Hematopoietic multipotent progenitor cell treated with erythropoietin and hydrocortisone succinate and interleukin-3 and kit ligand, for 15 days (in vitro differentiated cells): ENCODE measurements at places on chromosomes 3 and 15.
A peak's percentile ranks its signal among the peaks of the same experiment; 100 is the strongest.

- DNase-seq = no peak
Observed at GRCh38 chr15:71572452-71573053, 237.8 kb upstream of the NR2E3 start.

GRCh38 chr3:188940573-188940932 lies 231.2 kb upstream of the TPRG1 start:
- no peak for DNase-seq

GRCh38 chr3:10653866-10654611 lies 148.7 kb upstream of the ATP2B2 start:
- no peak for DNase-seq

DNA sequence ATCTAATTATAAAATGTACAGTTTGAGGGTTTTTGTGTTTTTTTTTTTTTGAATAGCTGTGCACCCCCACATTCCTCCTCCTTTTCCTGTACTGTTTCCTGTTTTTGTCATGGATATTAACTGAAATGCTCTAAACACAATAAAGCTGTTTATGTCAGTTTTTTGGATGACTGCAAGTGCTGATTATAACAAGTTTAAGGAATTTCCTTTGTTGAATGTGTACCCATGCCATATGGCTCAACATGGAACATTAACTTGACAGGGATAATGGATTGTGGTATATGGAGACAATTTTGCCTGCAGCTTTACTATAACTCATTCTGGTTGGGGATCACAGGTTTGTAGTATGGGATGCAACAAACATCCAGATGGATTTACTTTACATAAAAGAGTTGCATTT lies 216.4 kb downstream of the TCF12 start:
- DNase-seq = no peak

DNA sequence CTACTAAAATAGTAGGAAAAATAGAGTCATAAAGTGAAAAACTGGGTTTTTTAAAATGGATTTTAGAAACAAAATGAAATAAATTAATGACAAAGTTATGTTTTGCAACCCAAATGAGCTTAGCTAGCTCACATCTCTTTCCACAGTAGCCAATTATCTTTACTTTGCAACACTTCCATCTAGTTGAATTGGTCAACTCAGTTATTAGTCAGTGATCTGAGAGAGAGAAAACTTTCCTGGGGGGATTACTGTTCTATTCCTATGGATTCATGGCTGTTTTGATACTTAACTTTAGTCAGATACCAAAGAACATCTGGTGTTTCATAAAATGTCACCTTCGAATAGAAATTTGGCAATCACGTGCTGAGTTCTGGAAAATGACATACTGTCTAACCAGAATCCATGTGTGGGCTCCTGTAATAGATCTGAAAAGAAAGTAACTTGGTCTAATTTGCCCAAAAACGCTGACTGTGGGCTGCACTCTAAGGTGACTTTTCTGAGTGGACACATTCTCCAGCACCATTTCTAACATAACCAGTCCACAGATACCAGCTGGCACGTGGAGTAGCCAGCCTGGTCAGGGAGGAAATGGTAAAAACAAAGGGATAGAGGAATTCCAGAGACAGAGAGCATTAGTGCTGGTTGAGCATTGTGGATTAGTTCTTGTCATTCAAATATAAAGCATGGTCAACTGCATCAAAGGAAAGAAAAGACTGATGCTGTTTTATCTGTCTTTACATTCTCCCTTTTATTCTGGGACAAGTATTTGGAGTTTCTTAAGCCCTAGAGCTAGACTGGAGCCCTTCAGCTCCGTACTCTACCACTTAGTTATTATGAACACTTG lies 45.2 kb upstream of the CCDC80 start:
- no peak for DNase-seq

DNA sequence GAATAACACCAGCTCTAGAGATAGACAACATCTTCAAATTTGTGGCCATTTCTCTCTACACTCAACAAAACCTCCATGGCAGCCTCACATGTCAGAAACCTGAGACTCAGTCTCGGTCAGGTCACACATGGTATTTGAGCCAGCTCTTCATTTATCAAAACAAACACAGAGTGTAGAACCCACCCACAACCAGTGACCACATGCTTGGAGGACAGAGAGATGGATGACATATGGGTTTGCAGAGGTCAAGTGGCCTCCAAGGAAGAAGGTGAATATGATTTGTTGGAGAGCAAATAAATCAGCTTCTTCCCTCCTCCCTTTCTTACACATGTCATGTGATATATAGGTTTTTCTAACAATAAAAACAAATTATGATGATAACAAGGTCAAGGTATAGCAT lies 278.1 kb upstream of the LRTM1 start:
- no peak for DNase-seq

- DNase-seq = peak; percentile 44
Observed at GRCh38 chr3:33064929-33065328, 32.0 kb downstream of the GLB1 start.

GRCh38 chr3:176655404-176656094 lies 541.7 kb downstream of the TBL1XR1 start:
- no peak for DNase-seq

GRCh38 chr3:155664925-155665695 lies 79.8 kb downstream of the PLCH1 start:
- no peak for DNase-seq

DNA sequence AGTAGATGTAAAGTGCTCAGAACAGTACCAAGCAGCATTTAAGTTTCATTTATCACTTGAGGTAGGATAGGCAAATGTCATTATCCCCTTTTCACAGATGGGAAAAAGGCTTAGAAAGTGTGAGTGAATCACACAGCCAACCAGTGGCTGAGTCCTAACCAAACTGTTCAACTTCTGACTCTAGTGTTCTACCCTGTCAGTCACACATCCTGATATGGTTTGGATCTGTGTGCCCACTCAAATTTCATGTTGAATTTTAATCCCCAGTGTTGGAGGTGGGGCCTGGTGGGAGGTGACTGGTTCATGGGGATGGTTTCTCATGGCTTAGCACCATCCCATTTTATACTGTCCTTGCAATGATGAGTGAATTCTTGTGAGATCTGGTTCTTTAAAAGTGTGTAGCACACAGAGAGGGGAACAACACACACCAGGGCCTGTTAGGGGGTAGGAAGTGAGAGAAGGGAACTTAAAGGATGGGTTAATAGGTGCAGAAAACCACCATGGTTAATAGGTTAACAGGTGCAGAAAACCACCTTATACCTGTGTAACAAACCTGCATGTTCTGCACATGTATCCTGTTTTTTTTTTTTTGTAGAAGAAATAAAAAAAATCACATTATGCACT lies 304.7 kb downstream of the SUCLG2 start:
- DNase-seq = no peak

DNA sequence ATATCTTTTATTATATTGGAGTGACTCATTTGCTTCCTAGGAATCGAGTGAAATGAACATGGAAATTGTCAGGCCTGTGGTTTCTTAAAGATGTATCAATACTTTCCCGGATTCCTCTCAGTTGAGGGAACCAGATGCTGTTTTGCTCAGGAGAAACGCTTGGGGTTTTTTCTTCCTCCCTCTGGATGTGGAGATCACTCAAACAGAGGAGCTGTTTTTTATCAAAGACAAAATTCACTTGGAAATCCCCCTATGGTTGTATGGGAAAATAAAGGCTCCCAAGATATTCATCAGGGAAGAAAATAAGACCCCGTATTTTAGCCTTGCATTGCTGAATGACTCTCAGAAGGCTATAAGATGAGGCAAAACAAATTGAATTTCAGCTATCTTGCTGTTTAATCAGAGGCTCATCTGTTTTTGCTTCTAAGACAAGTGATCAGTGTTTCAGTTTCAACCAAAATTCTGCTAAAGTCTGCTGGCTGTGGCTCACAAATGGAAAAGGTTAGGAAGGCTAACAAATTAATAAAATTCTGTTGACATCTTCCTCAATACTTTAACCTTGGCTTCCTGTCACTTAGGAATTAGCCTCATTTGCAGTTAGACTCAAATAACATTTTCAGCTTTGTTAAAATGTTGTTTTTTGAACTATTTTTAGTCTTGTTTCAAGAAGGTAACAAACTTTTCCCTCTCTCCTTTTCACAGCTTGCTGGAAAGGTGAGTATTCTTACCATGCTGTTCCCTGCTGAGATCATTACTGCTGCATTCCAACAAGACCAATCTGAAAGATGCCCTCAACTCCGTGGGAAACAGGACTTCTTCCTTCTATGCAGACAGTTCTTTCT lies 83.6 kb downstream of the COL6A5 start:
- DNase-seq = no peak

- DNase-seq = no peak
Observed at GRCh38 chr15:77815015-77815414, 182.3 kb upstream of the LINGO1 start.

- DNase-seq = no peak
Observed at GRCh38 chr3:132135628-132136333, 101.0 kb upstream of the CPNE4 start.

DNA sequence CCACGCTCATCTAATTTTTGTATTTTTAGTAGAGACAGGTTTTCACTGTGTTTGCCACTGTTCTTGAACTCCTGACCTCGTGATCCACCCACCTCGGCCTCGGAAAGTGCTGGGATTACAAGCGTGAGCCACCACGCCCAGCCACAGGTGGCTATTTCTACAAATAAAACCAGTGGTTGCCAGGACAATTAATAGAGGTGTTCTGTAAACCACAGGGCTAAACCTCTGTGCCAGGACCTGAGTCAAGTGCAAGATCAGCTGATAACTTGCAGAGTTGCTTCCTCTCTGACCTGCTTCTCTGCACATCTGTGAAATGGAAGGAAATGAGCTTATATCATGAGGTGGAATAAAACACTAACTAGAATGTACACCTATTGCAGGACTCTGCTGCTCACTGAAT lies 72.8 kb downstream of the CD200R1L start:
- no peak for DNase-seq

GRCh38 chr15:83769411-83769999 lies 115.6 kb downstream of the ADAMTSL3 start:
- DNase-seq = no peak

DNA sequence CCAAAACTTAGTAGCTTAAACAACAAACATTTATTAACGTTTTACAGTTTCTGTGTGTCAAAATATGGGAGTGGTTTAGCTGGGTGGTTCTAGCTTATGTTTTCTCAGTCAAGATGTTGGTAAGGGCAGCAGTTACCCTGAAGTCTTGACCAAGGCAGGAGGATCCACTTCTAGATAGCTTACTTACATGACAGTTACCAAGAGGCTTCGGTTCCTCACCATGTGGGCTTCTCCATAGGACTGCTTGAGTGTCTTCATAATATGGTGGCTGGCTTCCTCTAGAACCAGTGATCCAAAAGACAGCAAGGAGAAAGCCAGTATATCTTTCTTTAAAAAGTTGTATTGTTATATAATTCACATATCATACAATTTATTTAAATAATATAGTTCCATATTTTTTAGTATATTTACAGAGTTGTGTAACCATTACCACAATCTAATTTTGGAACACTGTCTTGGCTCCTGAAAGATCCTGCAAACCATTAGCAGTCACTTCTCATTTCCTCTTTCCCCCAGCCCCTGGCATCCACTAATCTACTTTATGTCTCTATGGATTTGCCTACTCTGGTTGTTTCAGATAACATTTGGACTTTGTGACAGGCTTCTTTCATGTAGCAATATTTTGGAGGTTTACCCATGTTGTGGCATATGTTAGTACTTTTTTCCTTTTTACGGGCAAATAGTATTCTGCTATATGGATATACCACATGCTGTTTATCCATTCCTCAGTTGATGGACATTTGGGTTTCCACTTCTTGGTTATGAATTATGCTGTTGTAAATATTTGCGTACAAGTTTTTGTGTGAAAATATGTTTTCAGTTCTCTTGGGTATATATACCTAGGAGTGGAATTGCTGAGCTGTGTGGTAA lies 33.3 kb downstream of the MAPK6 start:
- DNase-seq = no peak

DNA sequence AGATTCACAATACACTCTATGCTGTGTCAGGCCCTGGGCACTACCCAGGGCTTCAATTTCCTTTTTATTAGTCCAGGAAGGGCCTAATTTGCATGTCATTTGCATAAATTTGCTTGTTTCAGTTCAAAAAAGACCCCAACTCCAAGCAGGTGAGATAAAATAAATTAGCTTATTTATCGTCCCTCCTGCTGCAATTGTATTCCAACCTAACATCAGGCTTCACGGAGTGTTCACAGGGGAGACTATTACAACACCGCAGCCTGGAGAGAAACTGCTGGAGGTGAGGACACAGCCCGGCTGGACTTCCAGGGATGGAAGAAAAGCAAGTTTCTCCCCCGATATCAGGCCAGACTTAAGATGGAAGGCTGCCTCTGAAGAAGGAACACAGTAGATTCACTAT lies 62.8 kb downstream of the MEGF11 start:
- no peak for DNase-seq

DNA sequence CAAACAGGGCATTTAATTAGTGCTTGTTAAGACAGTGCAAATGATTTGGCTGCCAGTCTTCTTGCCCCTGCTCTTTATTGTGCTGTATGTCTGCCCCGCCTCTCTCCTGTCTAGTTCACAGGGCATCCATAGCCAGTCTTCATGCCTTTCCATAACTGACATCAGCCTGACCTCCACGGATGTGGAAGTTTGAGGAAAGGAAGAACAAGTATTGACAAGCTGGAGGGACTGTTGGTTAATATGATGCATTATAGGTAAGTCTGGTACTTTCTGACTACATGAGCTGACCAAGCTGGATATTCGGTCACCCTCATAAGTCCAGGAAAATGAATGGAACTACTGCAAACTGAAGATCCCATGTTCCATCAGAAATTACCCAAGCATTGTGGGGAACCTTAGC lies 325.9 kb downstream of the TIGIT start:
- DNase-seq = no peak

DNA sequence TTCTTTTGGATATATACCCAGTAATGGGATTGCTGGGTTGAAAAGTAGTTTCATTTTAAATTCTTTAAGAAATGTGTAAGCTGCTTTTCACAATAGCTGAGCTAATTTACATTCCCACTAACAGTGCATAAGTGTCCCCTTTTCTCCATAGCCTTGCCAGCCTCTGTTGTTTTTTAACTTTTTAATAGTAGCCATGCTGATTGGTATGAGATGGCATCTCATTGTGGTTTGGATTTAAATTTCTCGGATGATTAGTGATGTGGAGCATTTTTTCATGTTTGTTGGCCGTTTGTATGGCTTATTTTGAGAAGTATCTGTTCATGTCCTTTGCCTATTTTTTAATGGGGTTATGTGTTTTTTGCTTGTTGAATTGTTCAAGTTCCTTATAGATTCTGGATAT lies 444.3 kb upstream of the ATP11B start:
- no peak for DNase-seq
